ENCODE measurements at places on chromosomes 12 and 14.

GRCh38 chr12:25957793-25958427 lies 572 bp upstream of the RASSF8 start:
- DNase-seq: no peak

DNA sequence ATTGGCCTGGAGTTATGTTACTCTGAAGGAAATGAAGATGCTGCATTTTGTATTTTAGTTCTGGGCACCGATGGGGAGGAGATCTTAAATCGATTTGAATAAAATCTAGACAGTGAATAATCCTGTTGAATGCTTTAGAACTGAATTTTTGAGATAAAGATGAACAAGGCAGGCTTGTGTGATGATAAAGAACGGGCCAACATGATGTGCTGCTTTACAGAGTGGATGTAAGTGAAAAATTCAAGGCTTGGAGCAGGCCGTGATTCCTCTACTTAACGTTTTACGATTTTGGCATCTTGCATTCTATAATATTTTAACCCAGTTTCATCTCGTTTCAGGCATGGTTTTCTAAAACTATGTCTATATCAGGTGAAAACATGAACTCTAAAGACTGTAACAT lies 23.5 kb upstream of the BHLHE41 start:
- DNase-seq: no peak

- no peak for DNase-seq
These were observed 56.4 kb downstream of the PITPNM2 start for GRCh38 chr12:123094349-123095077.

DNA sequence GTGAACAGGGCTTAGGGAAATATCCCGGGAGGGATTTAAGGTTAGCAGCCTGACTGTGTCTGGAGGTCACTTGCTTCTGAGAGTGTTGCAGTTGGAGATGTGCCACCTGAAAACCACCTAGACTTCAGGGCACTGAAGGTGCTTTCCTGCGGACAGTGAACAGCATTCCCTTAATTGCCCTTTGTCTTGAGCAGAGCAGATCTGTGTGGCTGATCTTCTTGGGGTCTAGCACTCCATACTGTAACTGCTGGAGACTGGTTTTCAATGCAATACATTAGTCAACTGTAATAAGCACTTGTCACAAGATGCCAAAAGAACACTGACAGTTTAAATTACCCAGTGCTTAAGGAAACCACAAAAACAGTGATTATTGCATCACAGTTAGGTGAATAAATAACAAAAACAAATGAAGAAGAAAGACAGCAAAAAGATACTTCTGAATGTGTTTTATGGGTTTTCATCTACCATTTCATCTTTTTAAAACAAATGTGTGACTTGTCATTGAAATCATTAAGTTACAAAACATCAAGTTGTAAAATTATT lies 111.8 kb downstream of the PRIMA1 start:
- no peak for DNase-seq

DNA sequence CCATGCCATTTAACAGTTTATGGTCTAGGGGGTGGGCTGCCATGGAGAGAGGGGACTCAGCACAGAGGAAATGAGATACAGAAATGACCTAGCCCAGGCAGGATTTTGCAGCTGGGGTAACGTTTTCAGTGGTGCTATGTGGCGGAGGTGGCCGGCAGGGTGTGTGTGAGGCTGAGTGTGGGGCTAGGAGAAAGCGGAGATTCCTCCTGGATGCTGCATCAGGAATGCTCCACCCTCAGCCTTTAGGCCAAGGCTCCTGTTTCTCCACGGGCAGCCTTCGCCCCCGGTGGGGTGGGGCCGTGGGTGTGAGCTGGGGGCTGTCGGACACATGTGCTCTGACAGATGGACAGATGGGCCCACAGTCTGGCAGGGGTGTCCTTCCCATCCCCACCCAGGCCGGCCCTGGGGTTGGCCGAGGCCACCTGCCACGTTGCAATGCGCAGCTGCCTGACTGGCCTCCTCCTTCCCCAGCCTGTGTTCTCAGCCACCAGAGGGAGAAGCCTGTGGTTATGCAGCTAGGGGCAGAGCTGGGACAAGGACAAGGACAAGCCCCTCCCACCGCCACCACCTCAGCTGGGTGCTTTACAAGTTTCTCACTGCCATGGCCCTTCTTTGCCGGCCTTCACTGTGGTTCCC lies 44.3 kb downstream of the TEAD4 start:
- DNase-seq: no peak

DNA sequence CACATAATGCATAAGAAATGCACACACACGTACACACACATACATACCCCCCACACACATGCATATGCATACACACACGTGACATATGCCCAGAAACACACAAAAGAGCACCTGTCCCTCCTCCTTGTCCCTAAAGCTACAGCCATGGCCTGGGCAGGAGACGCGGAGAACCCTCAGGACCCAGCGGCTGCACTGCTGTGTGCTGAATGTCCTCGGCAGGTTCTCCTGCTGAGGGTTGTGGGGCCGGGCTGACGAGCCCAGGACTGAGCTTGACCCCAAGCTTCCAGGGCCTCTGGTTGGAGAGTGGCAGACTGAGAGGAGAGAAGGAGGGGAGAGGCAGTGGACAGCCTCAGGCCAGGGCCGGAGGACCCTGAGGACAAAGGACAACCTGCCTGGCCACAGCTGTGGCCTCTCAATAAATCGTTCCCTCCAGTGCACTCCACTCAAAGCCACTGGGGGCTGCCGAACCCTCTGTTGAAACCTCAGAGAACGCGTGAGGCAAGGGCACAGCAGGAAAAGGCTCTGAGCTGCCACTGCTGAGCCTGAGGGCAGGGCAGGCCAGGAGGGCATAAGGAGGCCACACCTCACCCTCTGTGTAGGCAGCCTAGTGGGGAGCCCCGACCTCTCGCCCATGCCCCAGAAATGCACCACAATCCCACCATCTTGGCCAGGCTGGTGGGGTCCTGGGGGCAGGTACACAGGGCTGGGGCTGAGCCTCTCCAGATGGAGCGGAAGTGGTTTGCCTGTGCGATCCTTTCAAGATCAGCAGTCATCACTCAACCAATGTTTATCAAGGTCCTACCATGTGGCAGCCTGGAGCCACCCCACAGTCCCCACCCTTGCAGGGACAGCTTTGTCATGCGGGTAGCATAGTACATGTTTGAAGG lies 3.1 kb downstream of the CACNA2D4 start:
- no peak for DNase-seq

GRCh38 chr12:20567413-20567812 lies 127.7 kb upstream of the SLCO1C1 start:
- no peak for DNase-seq

DNA sequence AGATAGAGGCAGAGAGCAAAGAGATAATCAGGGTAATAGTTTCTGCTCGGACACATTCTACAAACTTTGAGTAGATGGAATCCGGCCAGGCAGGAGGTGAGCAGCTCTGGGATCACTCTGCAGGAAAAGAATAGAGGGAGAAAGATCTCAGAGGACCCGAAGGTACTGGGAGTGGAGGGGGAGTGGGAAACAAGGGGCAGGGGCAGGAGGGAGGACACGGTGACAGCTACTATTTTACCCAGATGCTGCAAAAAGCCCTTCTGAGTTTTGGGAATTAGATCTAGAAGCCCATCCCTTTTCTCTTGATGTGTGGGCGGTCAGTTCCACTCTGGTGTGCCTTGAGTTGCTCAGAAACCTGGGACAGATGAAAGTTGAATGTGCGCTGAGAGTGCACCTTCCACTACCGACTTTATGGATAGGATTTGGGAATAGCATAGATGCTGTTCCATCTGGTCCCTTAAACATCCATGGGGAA lies 556 bp downstream of the GPRC5A start:
- no peak for DNase-seq

DNA sequence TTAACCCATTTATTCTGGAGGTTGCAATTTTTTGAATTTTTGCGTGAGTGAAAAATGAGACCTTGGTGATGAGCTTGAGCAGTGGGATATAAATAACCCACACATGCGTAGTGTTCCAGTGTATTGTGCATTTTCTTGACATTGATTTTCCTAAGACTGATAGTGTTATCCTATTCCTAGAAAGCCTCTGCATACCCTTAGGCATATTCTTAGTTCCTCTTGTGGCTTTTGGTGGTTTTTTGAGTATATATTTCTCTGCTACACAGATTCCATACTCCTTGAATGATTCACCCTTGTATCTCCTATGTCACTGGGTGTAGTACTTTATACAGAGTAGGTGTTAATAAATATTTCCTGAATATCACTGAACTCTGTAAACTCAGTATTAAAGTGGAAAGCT lies 363.4 kb upstream of the PDE3A start:
- DNase-seq: no peak

GRCh38 chr14:58805057-58805456 lies 167.3 kb downstream of the DACT1 start:
- DNase-seq: no peak

GRCh38 chr12:95390192-95390591 lies 83.8 kb upstream of the METAP2 start:
- DNase-seq: no peak

DNA sequence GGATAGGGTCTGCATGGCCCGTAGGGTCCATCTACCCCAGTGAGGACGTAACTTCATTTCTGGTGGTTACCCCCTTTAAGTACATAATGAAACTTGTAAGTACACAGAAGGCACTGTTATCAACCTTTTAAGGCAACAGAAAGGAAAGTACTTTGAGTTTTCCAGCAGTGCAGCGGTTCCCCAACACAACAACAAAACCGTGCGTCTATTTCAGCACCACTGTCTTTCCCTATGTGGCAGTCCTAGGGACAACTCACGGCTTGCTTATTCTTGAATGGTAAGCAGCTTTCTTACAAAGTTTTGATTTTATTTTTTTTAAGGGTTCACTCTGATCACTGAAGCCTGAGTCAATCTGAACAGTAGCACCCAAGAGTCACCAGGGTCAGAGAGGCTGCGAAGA lies 46.3 kb downstream of the FOXN3 start:
- DNase-seq: no peak

- DNase-seq: no peak
These were observed 4.5 kb downstream of the DHRS2 start for GRCh38 chr14:23640524-23641141.

DNA sequence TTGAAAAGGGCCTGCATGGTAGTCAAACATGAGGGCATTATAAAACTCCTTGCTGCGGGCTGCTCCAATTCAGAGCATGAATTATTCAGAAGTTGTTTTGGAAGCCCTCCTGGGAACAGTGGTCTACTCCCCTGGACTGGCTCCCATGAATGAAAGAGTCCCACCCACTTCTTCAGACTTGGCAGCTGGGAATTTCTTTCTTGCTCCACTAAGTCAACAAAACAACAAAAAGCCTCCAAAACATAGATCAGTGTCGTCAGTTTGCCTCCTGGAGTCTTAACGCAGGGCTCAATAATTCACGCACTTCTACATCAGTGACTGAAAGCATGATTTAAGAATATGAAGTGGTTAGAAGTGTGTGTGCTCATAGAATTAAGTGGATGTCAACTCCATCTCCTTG lies 37.9 kb downstream of the AKAP6 start:
- DNase-seq: no peak

DNA sequence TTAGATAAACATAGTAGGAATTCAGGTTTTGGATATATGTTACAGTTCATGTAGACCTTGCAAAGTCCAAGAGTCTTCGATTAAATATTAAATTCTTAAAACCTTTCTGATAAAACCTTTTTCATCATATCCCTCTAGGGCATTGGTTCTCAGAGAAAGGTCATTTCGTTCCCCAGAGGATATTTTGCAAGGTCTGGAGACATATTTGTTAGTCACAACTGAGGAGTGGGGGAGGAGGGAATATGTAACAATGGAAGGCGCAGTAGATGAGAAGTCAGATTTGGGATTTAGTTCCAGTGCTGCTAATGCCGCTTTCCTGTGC lies 5.3 kb downstream of the TMEM253 start:
- DNase-seq: no peak

GRCh38 chr14:24057867-24058259 lies 6.1 kb downstream of the CARMIL3 start:
- DNase-seq: no peak

DNA sequence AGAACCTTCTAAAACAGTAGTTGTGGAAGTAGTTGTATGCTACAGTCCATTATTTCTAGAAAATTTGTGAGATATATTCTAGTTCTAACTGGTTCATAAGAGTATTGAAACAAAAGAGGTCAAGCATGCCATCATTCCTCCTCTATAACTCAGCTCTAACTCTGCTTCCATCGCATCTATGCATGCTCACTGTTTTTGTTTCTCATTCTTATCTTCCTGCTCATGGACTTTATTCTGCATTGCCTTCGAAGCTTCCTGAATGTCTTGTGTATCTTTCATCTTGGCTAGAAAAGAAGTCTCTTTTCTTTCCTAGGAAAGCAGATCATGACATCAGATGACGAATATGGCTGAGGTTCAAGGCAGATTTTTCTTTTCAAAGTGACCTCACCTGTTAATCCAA lies 402 bp downstream of the LMNTD1 start:
- no peak for DNase-seq

DNA sequence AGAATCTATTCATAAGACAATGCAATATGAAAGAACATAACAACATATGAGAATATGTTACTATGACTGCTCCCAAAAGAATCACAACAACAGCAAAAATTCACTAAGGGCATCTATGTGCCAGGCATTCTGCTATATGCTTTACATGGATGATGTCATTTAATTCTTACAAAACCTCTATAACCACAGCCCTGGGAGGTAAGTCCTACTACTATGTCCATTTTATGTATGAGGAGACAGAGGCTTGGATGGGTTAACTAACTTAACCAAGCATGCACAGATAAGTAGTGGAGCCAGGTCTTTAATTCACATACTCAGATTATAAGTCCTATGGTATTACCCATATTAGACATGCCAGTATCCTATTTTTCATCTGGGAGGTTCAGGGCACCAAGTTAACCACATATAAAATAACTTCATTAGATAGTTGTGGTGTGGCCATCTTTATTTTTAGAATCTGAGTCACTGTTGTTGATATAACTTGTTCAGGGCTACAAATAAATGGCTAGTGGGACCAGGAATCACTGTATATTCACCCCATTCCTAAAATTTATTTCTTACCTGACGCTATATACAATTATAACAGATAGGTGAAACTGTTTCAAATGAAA lies 33.2 kb upstream of the RAD51AP1 start:
- DNase-seq: no peak

DNA sequence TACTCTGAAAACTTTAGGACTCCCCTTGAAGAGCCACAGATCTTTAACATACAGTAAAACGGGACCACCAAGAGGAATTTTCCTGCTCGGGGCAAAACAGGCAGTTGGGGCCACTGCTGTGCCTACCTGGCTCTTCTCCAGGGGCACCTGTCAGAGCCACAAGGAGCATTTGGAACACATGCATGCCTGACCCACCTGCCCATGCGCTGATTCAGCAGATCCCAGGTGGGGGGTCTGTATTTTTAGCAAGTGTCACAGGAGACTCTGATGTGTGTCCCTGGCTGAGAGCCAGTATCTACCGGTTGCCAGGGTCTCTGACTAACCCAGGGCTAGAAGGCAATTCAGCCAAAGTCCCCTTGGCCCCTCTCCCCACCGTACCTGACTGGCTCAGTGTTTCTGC lies 6.5 kb downstream of the CTDSP2 start:
- DNase-seq: no peak

- DNase-seq: no peak
These were observed 420.2 kb downstream of the TMTC2 start for GRCh38 chr12:83106873-83107272.

DNA sequence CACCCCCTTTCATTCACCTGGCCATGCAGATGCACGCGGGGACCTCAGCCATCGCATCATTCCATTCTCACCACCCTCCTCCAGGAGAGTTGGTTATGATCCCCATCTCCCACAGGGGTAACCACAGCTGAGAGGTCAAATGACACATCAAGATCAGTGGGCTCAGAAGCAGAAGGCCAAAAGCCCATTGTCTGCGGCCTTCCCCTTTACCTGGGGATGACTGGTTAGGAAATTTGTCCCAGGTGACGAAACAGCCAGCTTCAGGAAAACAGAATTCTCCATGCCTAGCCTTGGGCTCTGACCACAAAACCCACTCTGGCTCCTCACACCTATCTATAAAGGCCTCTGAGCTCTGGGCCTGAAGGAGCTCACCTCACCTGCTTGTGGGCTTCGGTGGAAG lies 36.1 kb downstream of the ZFP36L1 start:
- no peak for DNase-seq

Measured in stimulated activated CD8-positive, alpha-beta memory T cell treated with anti-CD3 and anti-CD28 coated beads, Interleukin-4, amount 100 ng/mL, for 1 hour (primary cell).